ENCODE measurements at places on chromosomes 6 and 20.

DNA sequence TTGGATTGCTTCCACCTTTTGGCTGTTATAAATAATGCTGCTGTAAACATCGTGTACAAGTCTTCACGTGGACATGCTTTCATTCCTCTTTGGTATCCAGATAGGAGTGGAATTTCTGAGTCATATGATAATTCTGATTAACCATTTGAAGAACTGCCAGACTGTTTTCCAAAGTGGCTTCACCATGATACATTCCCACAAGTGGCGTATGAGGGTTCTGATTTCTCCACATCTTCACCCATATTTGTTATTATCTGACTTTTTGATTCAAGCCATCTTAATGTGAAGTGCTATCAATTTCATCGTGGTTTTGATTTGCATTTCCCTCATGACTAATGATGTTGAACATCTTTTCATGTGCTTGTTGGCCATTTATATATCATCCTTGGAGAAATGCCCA, 2.9 kb upstream of the SNRPB start:
- no peak for DNase-seq

DNA sequence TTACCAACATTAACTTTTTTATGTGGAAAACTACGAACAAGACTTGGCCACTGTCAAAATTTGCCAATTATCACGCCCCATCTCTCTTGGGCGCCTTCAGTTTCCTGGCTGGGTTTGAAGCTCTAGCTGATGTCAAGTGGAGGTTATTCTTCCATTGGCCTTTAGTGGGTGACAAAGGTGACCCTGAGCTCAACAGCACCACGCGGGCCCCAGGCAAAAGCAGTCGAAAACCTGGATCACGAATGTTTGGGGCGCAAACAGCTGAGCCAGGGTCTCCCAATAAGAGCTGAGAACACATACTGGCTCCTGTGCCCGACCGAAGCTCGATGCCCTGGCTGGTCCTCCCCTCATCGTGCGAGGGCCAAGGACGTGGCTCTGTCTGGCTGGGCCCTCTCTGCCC, 26.8 kb downstream of the SLC17A9 start:
- no peak for DNase-seq

GRCh38 chr6:125814481-125814880, 23.7 kb downstream of the NCOA7 start:
- DNase-seq = peak; percentile 47

DNA sequence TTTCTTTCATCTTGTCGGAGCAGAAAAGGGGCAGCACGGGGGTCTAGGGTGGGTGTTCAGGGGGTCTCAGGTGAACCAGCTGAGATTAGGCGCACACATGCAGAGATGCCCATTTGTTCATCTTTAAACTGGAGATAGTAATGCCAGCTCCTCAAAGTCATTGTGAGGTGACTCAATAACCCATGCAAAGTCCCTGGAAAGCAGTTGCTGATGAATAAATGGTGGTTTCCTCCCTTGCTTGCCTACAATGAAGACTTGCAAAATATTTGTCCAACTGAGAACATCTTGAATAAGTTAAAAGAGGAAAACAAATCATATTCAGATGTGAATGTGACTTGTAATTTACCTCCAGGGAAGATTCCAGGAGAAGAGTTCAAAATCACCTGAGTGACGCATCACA, 206.9 kb downstream of the LY86 start:
- no peak for DNase-seq

DNA sequence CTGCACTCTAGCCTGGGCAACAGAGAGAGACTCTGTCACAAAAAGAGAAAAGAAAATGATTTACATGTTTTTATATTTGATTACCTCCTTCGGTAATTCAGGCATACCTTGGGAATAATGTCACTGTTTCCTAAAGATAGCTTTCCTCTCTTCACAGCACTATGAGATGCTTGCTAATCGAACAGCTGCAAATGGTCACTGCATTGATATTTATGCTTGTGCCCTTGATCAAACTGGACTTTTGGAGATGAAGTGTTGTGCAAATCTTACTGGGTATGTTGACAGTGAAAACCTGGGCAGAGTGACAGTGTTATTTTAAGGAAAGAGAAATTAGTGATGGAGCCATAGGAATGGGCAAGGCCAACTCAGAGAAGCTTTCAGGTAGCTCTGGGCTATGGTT, 19.6 kb downstream of the SEC23B start:
- no peak for DNase-seq

- DNase-seq = peak; percentile 90
Measured at GRCh38 chr6:139640448-139640847, 266.0 kb upstream of the CITED2 start.

DNA sequence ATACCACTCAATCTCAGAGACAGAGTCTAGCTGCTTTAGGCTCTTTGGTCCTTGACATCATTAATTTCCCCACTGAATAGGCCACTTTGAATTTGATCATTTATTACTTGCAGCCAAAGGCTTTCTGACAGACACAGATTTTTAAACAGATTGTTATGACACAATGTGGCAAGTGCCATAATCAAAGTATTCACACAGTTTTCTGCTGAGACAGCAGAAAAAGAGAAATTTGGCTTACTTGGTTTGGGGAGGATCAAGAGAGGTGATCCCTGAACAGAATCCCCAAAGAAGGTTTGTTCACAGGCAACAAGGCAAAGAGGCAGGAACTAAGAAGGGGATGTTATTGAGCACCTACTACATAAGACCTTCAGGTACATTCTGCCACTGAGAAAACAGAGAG, 138.0 kb upstream of the TOP1 start:
- DNase-seq = no peak

- no peak for DNase-seq
Measured at GRCh38 chr20:62599216-62600110, 42.8 kb upstream of the SLCO4A1 start.

GRCh38 chr6:24060982-24061754, 64.8 kb upstream of the NRSN1 start:
- DNase-seq = no peak

DNA sequence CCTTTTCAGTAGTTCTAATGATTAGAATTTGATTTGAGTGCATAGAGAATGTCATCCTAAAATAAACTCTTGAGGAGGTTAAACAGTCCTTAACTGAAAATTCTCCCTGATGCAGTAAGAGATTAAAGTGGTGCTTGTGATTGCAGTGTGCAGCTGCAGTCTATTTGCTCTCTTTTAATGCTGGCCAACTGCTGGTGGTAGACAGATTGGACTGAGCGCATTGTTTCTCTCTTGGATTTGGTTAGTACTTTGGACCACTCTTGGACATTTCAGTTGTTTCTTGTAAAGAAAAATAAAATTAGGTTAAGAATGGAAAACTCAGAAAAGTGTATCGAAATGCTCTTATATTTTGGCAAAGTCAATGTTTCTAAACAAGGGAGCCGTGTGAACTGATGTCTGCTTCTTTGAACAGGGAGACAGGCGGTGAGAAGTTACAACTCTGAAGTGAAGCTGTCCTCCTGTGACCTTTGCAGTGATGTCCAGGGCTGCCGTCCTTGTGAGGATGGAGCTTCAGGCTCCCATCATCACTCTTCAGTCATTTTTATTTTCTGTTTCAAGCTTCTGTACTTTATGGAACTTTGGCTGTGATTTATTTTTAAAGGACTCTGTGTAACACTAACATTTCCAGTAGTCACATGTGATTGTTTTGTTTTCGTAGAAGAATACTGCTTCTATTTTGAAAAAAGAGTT, 127.2 kb downstream of the CD109 start:
- no peak for DNase-seq

- no peak for DNase-seq
Measured at GRCh38 chr6:21300439-21300838, 293.1 kb upstream of the SOX4 start.

DNA sequence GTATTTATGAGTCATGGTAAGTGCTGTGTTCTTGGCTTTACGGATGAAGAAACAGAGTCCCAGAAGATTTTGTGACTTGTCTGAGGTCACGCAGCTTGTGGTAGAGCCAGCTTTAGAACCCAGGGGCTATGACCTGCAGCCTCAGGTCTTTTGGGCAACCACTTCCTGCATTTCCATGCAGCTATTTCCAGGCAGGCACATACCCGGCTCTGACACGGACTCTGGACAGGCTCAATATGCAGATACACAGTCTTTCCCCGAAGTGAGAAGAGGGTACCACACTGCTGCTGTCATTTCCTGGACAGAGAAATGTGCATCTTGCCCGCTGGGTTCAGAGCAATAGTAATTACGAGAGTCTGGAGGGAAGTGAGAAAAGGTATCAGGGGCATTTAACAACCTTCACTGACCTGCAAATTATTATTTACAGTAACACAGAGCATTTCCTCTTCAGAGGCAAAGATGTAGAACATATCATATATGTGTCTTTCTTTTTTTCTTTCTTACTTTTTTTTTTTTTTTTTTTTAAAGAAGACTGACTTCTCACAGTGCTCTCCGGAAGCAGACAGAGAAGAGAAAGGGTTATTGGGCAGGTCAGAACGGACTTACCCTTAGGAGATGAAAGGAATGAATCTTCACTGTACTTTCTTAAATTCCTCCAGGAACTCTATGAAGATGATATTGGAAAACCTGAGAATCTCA, 185.1 kb downstream of the CLIC5 start:
- no peak for DNase-seq

- DNase-seq = no peak
Measured at GRCh38 chr6:124029567-124029966, 225.9 kb downstream of the NKAIN2 start.

DNA sequence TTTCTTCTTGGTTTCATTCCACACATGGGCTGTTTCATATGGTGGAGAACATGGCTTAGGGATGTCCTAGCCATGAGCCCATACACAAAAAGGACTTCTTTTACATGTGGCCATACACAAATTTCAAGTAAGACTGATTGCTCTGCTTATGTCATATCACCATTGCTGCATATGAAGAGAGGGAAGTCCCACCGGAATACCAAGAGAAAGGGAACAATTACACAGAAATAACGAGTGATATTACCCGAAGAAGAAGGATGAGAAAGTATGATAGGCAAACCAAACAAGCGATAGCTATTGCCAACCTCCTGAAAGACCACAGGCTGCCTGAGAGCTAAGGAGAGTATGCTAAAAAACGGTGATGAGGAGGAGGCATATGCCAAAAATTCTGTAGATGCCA, 70.5 kb upstream of the TNFRSF21 start:
- peak; percentile 90 for DNase-seq

GRCh38 chr6:117729613-117730012, 54.3 kb downstream of the NUS1 start:
- peak; percentile 32 for DNase-seq

GRCh38 chr6:144757730-144758129, 472.6 kb downstream of the UTRN start:
- no peak for DNase-seq

GRCh38 chr20:43194137-43194536, 4.4 kb upstream of the PTPRT start:
- DNase-seq = no peak

DNA sequence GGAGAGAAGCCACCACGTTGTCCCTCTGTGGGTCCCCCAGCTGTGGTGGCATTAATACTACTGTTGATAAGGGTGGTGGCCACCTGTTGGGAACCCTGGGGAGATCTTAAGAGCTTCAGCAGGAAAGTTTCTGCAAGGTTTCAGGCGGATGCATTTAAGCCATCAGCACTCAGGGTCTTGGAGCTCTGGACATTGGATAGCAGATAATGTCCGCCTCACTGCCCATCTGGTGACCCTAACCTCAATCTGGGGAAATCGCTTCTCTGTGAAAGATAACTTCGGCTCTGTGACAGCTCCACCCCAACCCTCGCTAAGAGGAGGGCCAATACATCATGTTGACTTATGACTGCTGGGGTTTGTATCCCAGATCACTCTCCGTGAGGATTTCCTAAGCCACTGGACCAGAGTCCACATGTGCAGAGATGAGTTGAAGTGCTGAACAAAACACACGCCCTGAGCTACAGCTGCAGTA, 92.9 kb downstream of the FOXC1 start:
- DNase-seq = no peak

DNA sequence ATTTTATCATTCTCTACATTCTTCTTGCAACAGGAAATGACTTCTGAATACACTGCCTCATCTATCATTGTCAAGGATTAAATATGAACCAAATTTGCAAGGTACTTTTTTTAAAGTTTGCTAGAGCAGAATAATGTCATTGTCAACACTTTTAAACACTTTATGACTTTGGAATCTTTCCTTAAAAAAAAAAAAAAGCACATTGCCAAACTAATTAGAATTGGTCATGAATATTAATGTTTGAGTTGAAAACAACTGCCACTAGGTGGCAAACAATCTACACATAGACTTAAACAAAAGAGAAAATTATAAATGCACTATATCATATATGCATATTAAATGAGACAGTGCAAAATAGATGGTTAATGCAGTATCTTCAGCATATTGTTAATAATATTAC, 32.5 kb upstream of the TMEM244 start:
- peak; percentile 64 for DNase-seq

GRCh38 chr6:160031442-160031841, 62.6 kb downstream of the IGF2R start:
- DNase-seq = no peak

- no peak for DNase-seq
Measured at GRCh38 chr6:31060145-31060544, 49.9 kb downstream of the MUC22 start.

GRCh38 chr6:36934901-36935300, 19.6 kb upstream of the PI16 start:
- no peak for DNase-seq

DNA sequence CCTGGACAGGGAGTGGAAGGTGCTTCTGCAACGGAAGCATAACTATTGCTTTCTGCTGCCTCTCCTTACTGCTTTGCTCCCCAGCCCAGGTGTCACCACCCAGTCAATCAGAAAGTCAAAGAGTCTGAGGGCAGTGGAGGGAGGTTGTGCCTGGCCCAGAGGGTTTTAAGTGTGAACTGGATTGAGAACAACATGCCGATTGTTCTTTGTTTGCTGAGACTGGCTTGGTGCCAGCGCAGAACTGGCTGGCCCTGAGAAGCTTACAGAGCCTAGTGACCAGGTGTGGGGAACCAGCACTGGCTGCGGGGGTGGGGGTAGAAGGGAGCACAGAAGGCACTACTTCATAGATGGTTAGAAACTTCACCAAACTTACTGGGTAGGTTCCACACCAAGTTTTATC, 31.1 kb upstream of the ENPP4 start:
- no peak for DNase-seq

GRCh38 chr6:77021778-77022177, 441.5 kb downstream of the HTR1B start:
- DNase-seq = no peak

DNA sequence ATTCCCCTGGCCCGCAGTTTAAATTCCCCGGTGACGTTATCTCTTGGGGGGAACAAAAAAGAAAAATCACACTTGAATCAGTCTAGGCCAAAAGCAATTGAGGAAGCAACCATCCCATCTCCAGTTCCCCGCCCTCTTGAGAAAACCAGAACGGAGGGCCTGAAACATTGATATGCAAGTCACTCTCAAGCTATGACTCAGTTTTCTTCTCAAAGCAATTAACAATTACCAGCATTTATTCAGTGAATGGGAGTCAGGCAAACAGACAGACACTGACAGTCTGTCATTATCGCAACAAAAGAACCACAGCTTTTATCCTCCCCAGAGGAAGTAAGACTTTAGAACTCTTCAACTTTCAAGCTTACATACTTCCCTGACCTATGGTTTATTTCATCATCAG, 100.9 kb downstream of the OPRM1 start:
- peak; percentile 96 for DNase-seq

DNA sequence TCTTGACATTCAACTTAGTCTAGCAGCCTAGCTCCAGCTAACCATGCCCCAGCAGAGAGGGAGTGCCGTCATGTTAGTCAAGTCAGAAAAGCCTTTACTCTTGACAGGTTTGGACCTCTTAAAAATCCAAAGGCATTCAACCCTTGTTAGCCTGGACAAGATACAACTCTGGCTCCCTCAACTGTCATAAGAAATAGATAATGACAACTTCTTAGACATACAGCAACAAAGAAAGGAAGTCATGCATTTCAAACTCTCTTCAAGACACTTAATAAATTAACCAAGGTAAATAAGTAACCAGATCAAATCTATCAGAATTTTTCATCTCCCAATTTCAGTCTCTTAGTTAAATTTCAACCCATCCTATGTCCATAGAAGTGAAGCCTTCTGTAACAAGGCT, 22.7 kb downstream of the PTPRT start:
- no peak for DNase-seq

Measured in OCI-M1 (cell line).